ENCODE measurements at places on chromosomes 1 and 21. TPM values are rescaled to one million over a fixed set of nuclear protein-coding genes. Genes with fewer than 3 reads are reported as not detected.

Gene EPHA2
- not detected for total RNA-seq

DNA sequence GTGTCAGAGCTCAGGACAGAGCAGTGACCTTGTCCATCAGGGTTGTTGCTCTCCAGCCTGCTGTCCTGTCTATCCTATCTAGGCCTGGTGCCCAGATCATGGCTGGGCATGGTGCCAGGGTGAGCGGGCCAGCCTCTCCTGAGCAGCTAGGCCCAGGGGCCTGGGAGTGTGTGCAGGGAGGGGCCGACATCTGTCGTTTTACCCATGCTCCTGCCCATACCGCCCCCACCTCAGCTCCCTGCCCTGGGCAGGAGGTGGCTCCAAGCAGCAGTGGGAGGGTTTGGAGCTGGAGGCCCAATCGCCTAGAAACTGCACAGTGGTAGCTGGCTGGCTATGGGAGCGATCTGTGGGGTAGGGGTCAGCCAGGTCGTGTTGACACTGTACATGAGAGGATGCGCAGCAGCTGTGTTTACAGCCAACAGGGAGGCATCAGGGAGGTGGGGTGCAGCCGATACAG lies 6.5 kb downstream of the INSRR start:
- DNase-seq = no peak

DNA sequence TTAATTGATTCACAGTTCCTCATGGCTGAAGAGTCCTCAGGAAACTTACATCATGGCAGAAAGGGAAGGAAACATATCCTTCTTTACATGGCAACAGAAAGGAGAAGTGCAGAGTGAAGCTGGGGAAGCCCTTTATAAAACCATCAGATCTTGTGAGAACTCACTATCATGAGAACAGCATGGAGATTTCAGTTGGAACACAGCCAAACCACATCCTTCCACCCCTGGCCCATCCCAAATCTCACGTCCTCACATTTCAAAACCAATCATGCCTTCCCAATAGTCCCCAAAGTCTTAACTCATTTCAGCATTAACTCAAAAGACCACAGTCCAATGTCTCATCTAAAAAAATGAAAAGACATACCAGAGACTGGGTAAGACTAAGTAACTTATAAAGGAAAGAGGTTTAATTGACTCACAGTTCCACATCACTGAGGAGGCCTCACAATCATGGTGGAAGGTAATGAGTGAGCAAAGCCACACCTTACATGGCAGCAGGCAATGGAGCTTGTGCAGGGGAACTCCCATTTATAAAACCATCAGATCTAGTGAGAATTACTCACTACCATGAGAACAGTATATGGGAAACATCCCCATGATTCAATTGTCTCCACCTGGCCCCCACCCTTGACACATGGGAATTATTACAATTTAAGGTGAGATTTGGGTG lies 105.2 kb downstream of the MRPL39 start:
- DNase-seq = no peak

DNA sequence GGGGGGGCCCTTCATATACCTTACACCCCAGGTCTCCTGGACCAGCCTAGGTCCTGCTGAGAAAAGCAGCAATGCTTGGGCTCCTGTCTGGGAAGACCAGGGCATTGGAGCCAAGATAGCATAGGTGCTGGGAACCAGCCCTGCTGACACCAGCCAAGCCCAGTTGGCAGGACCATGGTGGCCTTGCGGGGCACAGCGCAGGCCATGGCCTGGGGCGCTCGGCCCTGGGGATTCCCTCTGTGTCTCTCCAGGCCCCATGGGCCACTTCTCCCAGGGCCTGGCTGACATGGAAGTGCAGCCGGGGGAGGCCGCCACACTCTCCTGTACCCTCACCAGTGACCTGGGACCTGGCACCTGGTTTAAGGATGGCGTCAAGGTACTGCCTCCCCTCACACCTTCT lies 23.3 kb downstream of the IGFN1 start:
- no peak for DNase-seq
